Activated CD4-positive, CD25-positive, alpha-beta regulatory T cell treated with anti-CD3 and anti-CD28 coated beads, Interleukin-2, amount 50 U/mL, for 72 hours (primary cell): ENCODE measurements at places on chromosomes 16 and 17.

DNA sequence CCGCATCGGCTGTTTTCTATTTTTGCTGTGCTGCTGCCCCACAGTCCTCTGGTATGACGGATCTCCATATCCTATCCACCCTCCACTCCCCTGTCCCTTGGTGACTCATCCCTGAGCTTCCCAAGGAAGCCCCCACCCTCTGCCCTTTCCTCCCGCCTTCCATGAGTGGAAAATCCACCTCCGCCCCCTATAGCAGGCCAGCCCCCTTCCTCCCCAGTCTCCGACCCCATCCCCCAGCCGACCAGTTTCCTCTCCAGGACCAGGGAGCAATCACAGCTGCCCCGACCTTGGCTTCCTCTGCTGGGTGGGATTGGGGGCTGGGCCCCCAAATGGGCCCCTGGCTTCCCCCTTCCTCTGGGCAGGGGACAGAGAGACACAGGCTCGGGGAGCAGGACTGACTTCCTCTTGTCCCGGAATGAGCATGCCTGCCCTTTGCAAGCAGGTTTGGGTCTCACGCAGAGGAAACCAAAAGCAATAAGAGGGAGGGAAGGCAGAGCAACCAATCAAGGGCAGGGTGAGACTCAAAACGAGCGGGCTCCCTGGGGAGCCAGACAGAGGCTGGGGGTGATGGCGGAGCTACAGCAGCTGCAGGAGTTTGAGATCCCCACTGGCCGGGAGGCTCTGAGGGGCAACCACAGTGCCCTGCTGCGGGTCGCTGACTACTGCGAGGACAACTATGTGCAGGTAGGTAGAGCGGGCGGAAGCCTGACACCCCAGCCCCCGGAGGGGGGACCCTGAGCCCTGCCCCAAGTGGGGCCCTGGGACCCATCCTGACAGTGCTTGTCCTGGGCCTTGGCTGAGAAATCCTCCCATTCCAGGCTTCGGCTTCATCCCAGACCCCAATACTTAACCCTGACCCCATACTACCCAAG is at the start of the genes ABI3 and GNGT2:
TSS of gene ABI3 (plus strand) at position 550 of the 872 bp plus-strand sequence. CDS start at position 568, 18 bp downstream.
TSS of gene GNGT2 (minus strand) at position 417 of the 872 bp plus-strand sequence. CDS start 3,152 bp downstream, outside the sequence.
- DNase-seq = peak; percentile 56

DNA sequence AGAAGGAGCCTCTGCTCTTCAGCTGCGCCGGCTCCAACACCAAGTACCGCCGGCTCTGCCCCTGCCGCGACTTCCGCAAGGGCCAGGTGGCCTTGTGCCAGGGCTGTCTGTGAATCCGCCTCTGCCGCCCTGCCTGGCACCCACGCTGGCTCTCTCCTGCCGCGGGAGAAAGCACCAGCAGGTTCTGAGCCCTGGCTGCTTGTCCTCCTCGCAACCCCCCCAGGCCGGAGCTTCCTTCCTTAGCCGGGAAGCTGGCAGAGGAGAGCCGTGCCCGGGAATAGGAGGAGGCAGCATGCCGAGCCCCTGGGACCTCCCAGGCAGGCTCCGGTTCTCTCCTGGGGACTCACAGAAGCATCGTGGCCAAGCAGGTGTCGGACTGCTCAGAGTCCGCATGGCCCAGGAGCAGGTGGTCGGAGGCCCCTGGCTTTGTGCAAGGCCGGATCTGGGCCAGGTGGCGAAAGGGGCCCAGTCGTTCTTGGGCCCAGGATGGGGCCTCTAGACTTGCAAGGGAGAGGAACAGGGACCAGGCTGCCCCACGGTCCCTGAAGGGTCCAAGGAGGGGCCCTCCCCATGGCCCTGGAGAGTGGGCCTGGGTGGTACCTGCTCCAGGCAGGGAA is 80.6 kb downstream of the MGAT5B start:
- DNase-seq = no peak

GRCh38 chr17:43427362-43428043 is 28.7 kb downstream of the ARL4D start:
- DNase-seq = no peak

- no peak for DNase-seq
Measured at GRCh38 chr17:34163123-34163522, 92.0 kb upstream of the CCL2 start.

DNA sequence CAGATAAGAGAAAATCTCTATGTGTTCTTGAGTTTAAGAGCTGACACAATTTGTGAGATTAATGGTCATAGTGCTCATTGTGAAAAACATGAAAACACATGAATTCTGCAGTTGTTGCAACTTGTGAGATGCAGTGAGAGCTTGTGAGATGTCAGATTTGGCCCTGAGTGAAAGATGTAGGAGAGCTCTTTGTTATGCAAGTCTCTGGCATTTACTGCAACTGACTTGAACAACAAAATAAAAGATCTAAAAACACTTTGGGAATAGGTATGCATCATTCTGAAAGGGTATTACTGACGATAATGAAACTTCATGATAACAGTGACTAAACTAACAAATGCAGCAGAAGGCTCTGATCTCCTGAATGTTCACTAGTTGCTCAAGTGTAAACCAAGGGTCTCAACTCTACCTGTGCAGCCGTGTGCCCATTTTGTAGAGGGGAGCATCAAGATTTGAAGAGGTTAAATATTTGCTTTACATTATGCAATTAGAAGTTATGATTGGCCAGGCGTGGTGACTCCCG is 50.8 kb upstream of the SMIM36 start:
- no peak for DNase-seq

DNA sequence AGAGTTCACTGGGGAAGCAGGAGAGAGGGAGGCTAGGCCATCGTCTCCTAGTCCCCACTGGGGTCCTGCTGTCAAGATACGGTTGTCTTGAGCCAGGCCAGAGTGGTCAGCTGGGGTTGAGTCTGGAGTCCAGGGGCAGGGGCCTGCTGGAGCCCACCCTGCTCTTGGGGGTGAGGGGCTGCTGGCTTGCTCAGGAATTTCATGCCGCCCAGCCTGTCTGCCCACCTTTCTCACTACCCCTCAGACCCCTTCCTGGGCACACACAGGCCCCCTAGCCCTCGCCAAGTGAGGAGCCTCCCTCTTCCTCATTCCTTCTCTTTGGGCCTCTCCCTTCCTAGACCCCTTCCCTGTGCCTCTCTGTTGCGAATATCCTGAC is 1.3 kb downstream of the TRAF7 start:
- DNase-seq = no peak

DNA sequence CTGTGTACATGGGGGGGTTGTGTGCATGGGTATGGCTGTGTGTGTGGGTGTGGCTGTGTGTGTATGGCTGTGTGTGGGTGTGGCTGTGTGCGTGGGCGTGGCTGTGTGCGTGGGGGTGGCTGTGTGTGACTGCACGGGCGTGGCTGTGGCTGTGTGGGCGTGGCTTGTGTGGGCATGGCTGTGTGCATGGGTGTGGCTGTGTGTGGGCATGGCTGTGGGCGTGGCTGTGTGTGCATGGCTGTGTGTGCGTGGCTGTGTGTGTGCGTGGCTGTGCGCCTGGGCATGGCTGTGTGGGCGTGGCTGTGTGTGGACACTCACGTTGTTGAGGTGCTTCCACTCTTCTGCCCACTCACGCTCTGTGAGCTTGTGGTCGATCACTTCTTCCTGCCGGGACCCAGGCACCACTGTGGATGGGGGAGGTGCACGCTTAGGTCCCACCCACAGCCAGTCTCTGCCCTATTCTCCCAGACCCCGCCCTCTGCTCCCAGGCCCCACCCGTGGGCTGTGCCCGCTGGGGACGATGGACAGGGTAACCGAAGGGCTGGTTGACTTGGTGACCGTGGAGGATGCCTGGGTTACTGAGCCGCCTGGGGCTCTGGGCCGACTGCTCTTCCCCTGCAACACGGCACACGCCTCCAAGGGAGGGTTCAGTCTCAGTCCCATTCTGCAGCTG is 16.0 kb upstream of the PABPN1L start:
- no peak for DNase-seq
